ENCODE measurements at places on chromosomes 2 and 18.

GRCh38 chr2:109129356-109129920 lies 433 bp downstream of the SH3RF3 start:
- DNase-seq = peak; percentile 22

GRCh38 chr18:23718243-23718720 lies 29.0 kb downstream of the LAMA3 start:
- DNase-seq = no peak

GRCh38 chr2:190318931-190319554 lies 583 bp downstream of the HIBCH start:
- DNase-seq = peak; percentile 41

DNA sequence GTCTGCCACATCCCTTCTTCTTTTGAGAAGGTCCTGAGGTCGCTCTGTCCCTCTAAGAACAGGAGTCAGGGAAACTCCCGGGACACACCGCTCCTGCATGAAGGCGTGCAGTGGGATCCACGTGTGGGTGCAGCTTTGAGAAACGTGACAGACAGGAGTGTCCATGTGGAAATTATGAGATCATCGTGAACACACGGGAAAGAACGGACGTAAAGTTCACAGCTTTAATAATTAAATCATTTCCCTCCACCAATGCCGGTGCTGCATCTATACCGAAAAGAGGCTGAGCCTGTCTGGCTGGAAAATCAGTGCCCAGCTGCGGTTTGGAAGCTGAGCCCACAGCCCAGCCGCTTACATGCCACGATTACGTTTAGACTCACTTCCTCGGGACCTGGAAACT lies 372.4 kb upstream of the SALL3 start:
- DNase-seq = no peak

GRCh38 chr2:231390667-231391066 lies 4.8 kb upstream of the B3GNT7 start:
- no peak for DNase-seq

DNA sequence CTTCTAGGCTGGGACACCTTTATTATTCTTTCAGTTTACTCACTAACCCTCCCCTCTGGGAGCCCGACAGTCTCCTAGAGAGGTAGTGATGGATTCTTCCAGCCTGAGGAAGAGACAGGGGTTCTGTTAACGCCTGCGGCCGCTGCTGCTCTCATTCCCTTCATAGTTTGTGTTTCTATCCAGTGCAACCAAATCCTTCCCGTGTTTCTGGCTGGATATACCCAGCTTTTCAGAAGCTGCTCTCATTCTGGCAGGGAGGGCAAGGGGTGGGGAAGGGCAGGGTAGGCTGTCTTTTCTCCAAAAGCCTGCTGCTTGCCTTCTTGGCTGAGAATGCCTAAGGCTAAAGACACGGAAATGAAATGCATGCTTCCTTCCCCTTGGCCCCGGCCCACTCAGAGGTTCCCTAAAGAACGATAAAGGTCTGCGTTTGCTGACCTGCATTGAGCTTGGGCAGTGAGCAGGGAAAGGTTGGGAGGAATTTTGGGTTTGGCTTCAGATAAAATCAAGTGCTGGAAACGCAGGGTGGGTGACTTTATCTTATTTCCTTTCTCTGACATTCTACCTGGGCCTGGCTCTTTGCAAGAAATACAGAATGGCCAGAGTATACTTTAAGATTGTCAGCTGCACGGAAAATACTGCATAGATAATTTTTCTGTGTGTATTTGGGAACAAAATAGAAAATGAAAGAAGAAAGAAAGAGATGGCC lies 390.9 kb downstream of the NBAS start:
- no peak for DNase-seq

DNA sequence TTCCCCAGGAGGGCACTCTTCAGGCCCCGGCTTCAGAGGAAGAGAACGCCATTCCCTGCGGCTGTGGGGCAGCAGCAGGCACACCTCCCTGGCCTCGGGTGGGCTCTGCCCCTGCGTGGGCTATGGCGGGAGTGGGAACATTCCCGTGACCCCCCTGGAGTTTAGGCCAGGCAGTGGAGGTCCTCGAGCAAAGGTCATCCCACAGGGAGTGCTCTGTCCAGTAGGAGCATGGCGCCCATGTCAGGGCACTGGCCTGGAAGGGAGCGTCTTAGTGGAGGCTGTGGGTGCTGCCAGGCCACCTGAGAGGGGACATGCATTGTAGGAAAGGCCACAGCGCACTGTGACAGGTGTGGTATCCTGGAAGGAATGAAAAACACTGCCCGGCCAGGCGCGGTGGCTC lies 9.2 kb upstream of the NFATC1 start:
- no peak for DNase-seq

DNA sequence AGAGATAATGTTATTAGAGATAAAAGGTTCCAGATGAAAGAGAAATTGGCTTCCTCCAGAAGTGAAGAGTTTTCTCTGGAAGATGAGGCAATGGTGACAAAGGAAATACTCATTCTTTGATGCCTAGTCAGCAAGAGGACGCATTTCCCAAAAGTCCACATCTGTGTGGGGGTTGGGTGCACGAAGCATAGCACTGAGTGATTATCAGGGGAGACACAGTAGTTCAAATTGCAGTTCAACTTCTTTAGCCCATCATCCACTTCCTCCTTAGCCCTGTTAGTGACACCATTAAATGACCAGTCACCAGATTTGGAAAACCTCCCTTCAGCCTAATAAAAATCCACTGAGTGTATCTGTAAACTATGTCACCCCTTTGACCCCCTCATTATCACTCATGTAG lies 80.9 kb upstream of the PHLPP1 start:
- DNase-seq = no peak

- no peak for DNase-seq
Observed at GRCh38 chr18:50839996-50840395, 20.2 kb upstream of the MRO start.

GRCh38 chr2:74865770-74866674 lies 32.1 kb downstream of the HK2 start:
- no peak for DNase-seq

GRCh38 chr2:181275643-181276070 lies 181.5 kb upstream of the ITGA4 start:
- DNase-seq = peak; percentile 34

DNA sequence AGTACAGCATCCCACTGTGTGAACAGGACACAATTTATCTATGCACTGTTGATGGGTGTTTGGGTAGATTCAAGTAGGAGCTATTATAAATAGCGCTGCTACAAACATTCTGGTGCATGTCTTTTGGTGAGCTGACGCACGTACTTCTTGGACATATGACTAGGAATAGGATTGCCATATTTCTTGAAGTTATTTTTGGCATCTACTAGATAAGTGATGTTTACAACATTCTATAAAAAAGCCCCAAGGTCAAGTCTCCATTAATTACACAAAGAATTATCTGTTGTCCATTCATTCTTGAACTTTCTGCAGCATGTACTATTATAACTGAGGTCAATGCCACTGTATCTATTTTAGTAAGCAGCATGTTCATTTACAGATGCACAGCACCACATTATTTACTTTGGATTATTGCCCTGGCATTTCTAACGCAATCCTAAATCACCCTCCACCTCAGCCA lies 225.5 kb upstream of the TMEM200C start:
- DNase-seq = no peak

- DNase-seq = peak; percentile 49
Observed at GRCh38 chr18:13608791-13609532, 117.4 kb downstream of the FAM210A start.

DNA sequence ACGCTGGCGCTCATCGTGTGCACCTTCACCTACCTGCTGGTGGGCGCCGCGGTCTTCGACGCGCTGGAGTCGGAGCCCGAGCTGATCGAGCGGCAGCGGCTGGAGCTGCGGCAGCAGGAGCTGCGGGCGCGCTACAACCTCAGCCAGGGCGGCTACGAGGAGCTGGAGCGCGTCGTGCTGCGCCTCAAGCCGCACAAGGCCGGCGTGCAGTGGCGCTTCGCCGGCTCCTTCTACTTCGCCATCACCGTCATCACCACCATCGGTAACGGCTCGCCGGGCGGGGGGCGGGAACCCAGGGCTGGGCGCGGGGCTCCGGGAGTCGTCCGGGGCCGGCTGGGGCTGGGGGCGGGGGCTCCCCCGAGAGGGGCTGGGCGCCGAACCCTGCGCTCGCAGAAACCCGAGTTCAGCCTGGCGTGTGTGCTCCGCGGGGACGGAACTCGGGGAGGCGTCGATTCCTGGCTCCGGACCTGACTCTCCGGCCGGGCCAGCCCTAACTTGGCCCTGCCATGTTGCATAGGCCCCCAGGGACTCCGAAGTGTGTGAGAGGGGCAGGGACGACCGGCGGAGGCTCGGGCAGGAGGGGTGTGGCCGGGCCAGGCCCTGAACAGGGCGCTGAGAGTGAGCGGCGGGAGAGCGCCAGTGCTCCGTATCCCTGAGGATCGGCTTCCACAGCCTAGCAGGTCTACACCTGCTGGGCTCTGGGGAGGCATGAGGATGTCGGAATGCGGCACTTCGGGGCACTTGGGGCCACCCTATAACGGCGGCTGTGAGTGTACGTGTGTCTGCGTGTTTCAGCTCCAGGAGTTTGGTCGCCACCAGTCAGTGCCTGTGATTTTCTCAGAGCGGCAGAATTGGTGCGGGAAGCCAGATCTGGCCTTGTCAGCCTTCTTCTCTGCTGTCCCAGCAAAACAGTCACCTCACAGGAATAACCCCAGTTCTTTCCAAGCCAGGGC lies 651 bp downstream of the KCNK3 start:
- peak; percentile 40 for DNase-seq

- no peak for DNase-seq
Observed at GRCh38 chr2:71736091-71736861, 282.9 kb downstream of the DYSF start.

- DNase-seq = no peak
Observed at GRCh38 chr2:206853915-206854314, 85.4 kb upstream of the CPO start.

DNA sequence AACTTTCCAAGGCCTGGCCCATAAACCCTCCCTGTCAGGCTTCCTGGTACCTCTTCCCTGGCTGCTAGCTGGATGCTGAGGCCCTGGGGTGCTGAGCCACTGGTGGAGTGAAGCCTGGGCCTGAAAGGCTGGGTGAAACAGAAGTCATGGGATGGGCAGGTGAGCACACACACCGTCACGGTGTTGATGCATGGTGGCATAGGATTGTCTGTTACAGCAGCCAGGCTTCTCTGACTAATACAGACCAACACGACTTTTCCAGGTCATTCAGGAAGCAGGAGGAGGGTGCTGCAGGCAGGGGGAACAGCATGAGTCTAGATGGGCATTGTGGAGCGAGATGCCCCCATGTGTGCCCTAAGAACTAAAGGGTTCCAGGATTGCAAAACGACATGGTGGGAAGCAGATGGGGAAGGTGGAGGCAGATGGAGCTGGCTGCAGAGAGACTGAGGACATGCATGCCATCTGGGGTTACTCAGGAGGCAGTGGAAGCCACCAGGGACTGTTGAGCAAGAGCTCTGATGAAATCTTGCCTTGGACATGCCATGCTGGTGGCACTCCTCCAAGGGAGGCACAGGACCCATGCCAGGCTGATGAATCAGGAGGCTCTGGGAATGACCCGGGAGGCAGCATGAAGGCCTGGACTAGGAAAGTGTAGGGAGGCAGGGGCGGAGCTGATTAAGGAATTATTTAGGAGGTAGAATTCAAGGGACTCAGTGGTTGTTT lies 480.9 kb downstream of the TSN start:
- DNase-seq = peak; percentile 60

DNA sequence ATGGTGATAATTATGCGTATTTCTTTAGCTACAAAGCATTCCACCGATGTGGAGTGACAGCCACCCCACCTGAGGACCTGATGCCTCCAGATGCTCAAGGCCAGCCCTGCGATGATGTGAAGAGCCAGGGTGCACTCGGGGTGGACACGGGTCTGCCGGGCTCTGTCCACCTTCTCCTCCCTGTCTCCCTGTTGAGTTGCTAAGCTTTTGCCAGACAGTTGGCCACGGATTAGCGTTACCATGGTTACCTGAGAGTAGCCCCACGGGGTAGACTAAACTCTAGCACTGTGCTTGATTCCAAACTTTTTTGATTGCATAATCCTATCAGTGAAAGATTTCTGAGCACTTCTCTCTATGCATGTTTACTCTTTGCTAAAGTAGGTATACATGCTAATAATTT lies 86.2 kb downstream of the SMIM21 start:
- DNase-seq = no peak

GRCh38 chr2:56184500-56185011 lies 766 bp downstream of the CCDC85A start:
- peak; percentile 30 for DNase-seq

DNA sequence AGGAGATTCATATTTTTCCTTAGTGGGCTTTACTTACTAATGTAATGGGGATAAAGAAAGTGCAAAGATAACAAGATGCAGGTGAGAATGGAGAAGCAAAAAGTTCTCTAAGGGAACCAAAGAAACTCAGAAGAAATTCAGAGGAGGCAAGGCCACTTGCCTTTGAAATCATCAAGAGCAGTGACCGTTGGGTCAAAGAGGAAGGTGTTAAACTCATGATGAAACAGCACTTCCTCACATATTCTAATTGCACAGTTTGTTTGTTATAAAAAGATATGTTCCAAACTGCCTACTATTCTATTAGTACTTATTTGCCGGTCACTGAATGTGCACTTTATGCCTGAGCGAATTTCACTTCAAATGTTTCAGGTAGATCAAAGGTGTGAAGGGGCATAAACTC lies 975.1 kb downstream of the BCL11A start:
- DNase-seq = peak; percentile 37

- DNase-seq = no peak
Observed at GRCh38 chr2:227462972-227463931, 8.7 kb upstream of the AGFG1 start.

DNA sequence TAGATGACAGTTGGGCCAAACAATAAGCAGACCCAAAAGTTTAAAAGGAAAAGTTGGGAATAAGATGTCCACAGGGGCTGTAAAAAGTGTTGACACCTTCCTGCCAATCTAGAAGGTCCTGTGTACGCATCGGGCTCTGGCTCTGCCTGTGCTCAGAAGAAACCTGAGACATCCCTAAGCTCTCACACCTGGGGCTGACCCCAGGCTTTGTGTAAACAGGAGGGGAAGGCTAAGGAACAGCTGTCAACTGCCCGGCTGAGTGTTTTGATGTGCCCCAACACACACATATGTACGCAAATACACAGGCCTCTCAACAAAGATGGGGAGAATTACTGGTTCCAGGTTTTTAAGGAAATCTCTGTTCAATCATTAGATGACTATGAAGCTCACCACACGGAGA lies 59.5 kb downstream of the TMEM131 start:
- no peak for DNase-seq

DNA sequence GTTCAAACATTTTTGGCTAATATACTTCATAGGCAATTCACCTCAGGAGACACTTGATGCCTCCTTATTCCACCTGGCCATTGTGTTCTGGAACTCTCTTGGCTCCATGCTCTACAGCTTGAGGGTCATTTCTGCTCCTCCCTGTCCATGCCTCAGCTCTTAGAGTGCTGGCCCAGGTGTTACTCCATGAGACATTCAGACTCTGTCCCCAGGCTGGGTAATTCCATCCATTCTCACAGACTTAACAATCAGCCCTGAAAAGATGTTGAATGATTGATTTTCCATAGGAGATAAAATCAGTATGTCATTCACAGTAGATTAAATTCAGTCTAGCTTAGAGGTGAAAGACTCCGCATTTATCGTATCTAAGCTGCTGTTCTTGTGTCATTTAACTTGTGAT lies 168.6 kb upstream of the CWC22 start:
- DNase-seq = no peak

GRCh38 chr2:121877366-121877765 lies 121.9 kb downstream of the TSN start:
- no peak for DNase-seq

All from hematopoietic multipotent progenitor cell treated with erythropoietin and hydrocortisone succinate and interleukin-3 and kit ligand, for 4 days (in vitro differentiated cells).